ENCODE measurements at places on chromosomes 2 and 18.

DNA sequence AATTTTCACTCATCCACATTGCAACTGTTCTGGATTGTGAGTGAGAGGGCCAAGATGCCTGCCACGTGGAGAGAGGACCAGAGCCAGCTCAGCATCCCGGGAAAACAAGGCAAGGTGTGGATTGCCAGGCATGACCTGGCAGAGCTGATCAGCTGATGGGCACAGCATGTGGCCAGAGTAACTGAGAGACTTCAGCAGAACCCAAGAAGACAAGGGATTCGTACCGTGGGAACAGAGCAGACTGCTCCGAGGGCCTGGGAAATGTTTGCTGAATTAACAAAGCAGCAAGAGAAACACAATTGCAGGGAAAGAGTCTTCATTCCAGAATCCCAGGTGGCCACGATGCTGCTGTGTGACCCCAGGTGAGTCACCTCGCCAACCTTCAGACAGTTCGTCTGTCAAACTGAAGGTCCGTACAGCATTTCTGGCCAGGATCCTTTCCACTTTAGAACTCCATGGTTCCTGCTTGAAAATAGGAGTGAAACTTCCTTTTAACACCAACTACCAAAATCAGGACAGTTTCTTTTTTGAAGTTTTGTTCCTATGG, 26.3 kb upstream of the POMC start:
- no peak for DNase-seq

- DNase-seq, result no peak
Observed at GRCh38 chr2:212124598-212124997, 414.0 kb downstream of the ERBB4 start.

DNA sequence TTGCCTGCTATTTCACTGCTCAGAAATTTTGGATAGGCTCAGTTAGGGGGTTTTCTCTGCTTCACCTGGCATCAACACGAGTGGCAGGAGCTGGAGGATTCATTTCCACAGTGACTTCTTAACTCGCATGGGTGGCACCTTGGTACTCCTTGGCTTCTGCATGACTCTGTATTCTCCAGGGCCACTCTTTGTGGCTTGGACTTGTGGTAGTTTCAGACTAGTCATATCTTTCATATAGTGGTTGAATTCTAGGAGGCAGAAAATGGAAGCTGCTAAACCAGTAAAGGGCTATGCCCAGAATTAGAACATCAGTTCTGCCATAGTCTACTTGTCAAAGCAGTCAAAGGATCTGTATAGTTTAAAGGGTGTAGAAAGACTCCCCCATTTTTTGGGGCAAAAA, 6.8 kb downstream of the MAIP1 start:
- DNase-seq, result no peak

DNA sequence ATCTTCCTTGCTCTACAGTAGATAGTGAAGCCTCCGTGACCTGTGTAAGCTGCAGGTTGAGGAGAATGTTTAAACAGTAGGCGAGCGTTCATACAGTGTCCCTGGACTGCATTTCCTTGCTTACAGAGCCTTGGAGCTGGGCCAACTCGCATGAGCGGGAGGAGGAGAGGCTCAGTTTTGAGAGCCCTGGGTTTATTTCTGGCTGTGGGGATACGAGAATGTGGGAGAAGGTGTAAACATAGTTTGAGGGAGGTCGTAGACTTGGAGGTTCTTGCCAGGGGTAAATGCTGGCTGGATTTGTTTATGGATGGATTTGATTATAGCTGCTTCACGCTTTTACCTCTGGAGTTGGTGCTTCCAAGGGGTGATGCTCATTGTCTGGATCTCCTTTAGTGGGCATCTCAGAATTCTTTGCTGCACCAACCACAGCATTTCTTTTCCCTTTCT, 20.8 kb downstream of the CRIM1 start:
- DNase-seq, result peak; percentile 54

- no peak for DNase-seq
Observed at GRCh38 chr2:54551123-54551756, 95.1 kb downstream of the SPTBN1 start.

DNA sequence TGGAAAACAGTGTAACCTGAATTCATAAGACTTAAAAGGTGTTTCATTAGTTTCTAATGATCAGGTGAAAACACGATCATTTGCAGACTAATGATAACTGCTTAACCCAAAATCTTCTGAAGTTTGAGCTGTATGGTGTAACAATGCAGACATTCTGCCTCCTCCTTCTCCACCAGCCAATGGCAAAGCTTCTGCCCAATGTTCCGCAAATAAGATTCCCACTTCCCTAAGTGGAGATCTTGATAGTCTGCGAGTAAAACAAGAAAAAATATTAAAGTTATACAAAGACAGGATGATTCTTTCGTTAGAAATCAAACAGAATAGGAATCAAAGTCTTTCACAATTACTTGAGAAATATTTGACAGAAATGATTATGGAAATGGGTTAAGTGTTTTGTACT, 8.1 kb downstream of the C2orf42 start:
- no peak for DNase-seq

- no peak for DNase-seq
Observed at GRCh38 chr2:127074358-127074757, 32.6 kb downstream of the BIN1 start.
